ENCODE measurements at places on chromosomes 12 and 14.

GRCh38 chr14:35159742-35160409 is 37.5 kb downstream of the PRORP start:
- DNase-seq: no peak

DNA sequence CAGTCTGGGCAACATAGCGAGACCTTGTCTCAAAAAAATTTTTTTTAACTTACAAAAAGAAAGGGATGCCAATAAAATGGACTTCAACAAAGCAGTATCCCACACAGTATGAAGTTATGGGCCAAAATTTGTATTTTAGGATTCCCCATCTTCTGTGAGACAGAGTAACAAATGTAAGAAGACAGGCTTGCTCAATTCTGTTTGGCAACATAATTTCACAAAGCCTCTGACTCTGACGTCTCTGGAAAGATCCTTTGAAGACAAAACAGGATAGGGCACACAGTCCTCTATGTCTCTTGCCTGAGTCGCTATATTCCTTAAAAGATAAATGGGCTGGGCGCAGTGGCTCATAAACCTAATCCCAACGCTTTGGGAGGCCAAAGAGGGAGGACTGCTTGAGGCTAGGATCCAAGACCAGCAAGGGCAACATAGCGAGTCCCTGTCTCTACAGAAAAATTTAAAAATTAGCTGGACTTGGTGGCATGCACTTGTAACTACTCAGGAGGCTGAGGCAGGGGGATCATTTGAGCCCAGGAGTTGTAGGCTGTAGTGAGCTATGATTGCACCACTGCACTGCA is 1.1 kb upstream of the HOMEZ start:
- DNase-seq: no peak

DNA sequence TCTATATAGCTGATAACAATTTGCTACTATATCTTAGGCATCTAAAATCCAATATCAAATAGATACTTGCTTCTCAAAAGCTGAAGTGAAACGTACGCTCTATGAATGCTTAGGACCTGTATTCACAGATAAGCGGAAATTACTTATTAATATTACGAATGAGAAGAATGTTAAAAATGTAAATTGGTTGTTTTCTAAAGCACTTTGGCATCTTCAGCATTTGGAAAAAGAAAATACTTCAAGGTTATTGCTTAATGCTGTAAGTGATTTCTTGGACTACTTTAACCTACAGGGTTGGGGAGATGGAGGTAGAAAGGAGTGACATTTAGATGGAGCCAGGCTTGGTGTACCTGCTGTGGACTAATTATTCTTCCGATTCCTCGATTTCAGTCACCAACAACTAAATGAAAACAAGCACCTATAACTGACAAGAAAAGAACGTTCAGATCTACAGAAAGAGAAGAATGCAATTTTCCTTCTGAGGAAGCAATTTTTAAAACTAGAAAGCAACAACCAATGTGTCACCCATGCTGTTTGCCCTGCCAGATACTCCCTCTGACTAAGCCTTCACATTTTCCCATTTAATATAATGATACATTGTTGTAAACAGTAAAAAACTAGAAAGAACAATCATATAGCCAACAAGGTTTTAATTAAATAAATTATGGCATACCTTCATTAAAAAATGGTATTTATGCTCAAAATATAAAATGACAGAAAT is 49.3 kb downstream of the SLC25A21 start:
- no peak for DNase-seq

GRCh38 chr12:69262264-69262974 is 23.1 kb downstream of the CPSF6 start:
- DNase-seq: no peak

DNA sequence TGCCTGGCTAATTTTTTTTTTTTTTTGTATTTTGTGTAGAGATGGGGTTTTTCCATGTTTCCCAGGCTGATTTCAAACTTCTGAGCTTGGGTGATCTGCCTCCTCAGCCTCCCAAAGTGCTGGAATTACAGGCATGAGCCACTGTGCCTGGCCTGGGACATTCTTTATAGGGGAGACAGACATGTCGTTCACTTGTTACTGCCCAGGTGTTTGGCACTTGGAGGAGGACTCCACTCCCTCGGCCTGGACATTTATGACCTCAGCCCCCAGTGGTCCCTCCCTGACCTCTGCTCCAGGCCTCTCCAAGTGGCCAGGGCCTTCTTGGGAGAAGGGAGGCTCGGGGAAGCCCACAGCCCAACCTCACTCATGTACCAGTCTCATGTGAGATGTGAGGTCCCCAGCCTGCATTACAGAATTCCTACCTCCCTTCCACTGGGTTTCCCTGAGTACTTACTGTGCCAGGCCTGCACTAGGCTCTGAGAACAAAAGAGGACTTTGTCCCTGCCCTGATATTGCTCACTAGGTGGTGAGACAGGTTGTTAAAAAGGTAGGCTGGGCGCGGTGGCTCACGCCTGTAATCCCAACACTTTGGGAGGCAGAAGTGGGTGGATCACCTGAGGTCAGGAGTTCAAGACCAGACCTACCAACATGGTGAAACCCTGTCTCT is 9.7 kb upstream of the POP5 start:
- DNase-seq: no peak

DNA sequence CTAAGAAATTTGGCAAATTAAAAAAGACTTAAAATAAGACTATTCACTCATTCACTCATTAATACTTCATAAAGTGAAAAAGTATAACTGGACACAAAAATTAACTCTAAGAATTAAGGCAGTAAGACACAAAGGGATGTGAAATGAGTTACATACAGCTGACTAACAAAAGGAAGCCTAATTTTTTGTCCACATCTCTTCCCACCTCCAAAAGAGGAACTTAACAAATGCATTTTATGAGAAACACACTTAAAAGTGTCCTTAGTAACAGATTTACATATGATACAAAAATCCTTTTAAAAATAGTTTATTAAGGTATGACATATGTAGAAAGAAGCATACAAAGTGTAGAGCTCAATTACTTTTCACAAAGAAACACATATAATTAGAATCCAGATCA is 88.9 kb downstream of the NUMB start:
- DNase-seq: no peak

DNA sequence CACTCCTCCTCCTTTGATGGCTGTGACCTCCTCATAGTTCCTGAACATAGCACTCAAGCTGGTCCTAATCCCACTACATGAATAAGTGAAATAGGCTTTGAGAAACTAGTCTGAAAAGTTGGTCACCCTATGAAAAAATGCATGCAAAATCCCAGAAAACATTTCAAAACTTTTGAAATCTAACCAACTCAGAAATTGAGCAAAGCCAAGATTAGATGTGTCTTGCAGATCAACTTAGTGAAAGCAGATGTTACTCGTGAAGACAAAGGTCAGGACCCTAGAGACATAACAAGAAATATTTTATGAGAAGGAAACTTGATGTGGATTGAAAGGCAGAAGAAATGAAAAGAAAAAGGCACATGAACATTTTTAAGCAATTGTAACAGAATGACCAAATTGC is 63.3 kb downstream of the TSHR start:
- no peak for DNase-seq

- no peak for DNase-seq
These were observed 392.0 kb downstream of the EMP1 start for GRCh38 chr12:13588574-13588973.

DNA sequence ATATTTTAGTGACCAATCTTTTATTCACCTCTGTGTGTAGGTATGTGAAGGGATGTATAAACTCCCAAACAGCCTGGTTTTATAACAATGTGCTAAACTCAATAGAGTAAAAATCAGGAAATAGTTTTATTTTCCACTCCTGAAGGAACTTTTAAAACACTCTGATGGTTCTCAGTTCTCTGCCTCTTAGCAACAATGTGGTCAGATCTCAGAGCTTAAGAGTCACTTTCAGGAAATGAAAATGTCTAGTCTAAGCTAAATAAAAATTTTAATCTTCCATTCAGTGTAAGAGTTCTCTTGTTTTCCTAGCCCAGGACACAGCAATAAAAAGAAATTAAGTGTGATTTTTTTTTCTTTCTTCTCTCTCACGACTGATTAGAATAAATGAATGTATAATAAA is 718.0 kb downstream of the C12orf50 start:
- no peak for DNase-seq

- no peak for DNase-seq
These were observed 260.2 kb downstream of the BMP4 start for GRCh38 chr14:53696217-53696965.

- no peak for DNase-seq
These were observed 197.1 kb downstream of the RGS6 start for GRCh38 chr14:72129291-72129690.

DNA sequence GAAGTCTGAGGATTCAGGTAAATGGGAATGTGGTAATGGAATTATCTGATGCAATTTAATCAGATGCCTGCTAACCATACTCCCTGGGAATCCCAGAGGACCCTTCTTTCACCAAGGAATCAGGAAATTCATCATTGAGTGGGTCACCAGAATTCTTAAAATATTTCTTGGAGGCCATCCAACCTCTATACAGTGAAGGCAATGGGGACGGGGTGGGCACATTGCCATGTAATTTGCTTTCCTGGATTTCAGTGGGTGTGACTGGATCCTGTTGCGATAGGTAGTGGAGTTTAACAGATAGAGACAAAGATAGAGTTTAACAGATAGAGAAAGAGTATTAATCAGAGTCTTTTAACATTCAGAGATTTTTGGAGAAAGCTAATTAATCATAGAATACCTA is 394.4 kb downstream of the DAD1 start:
- DNase-seq: no peak

- DNase-seq: no peak
These were observed 35.8 kb downstream of the BHLHE41 start for GRCh38 chr12:26088998-26089397.

- DNase-seq: no peak
These were observed 103.1 kb downstream of the METTL25 start for GRCh38 chr12:82461393-82461792.

DNA sequence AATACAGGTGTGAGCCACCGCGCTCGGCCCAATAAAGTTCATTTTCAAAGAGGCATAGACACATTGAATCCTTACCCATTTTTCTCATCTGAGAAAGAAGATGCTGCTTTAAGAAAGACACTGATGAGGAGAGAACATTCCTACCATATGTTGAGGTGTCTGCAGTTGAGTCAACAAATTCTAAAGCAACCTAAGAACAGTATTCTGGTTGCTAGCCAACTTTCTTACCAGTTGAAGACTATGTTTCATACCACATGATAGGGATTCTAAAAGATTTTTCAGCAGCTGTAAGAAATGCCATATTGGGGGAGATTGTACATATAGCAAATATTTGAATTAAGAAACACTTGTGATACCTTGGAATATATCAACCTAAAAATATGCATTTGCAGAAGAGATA is 160.1 kb downstream of the SRGAP1 start:
- DNase-seq: no peak

DNA sequence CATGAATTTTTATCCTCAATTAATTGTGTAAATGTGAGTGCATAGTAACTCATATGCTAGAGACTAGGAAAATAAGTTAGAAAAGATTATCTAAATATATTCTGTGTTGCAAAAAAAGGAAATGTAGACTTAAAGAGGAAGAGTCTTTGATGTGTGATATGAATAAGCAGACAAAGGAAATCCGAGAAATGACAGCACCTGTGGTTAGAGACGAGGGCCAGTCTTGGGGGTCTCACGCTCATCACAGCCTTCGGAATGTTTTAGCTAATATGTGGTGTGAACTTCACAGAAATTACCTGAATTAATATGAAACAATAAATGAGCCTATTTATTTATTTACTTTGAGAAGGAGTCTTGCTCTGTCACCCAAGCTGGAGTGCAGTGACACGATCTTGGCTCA is 11.6 kb downstream of the ATP6V0A2 start:
- no peak for DNase-seq

DNA sequence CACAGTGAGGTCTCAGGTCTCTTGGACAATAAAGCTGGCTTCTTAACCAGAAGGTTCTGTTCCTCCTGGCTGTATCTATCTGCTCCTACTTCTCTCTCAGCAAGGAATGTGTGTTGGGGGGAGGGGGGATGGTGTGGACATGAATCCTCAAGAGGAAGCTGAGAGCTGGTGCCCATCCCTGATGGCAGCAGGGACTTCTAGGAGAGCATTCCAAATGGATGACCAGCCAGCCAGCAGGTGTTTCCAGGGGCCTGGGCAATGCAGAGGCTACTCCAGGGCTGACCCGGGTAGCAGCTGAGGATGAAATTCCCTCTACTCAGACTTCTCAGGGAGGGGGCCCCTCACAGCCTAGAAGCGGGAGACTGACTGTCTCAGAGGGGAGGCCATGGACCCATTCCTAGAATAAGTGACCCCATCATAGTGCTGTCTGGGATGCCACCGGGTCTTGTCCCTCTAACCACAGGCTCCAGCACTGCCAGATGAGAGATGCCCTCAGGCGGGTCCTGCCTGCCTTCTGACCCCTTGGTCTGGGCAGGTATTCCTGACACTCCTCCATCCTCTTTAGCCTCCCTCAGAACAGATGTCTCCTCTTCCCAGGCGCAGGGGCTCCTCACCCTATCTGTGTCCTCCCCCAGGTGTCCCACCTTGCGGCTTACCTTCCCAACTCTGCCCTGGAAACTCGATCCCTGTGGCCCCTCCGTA is 1.2 kb downstream of the RAB15 start:
- DNase-seq: no peak

GRCh38 chr14:86602263-86602662 is 1072.3 kb downstream of the FLRT2 start:
- no peak for DNase-seq

DNA sequence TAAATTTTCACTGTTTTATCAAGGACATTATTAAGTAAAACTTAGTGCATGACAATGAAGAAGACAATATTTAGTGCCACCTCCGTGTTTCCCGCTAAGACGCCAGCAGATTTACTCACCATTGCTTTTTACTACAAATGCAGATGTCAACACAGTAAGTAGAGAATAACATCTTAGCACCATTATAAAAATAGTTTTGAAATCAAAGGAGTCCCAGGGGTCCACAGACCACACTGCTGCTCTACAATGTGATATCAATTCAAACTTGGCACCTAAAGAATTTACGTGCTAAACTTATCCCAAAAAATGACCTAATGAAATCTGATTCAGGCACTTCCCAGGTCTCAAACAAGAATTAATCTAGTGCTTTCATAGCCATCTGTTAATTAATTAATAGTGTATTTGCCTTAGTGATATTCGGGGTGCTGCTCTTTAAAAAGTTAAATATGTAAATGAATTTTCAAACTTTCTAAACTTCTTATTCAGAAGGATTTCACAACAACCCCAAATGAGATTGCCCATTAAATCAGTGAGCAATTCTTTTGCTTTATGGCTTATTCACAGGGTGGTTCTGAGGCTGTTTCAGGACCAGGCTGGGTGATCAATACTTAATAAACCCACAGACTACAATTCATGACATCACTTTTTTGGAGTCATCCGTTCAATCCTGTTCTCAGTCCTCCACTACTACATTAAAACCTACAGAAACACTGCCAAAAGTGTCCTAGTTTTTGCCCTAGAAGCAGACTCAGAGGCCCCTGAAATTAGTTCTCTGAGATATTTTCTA is 161.3 kb upstream of the LMNTD1 start:
- DNase-seq: no peak

All from stimulated activated CD4-positive, alpha-beta T cell treated with anti-CD3 and anti-CD28 coated beads, TNF-alpha, amount 100 ng/mL, for 24 hours (primary cell).